ENCODE measurements at places on chromosomes 11 and 22.

DNA sequence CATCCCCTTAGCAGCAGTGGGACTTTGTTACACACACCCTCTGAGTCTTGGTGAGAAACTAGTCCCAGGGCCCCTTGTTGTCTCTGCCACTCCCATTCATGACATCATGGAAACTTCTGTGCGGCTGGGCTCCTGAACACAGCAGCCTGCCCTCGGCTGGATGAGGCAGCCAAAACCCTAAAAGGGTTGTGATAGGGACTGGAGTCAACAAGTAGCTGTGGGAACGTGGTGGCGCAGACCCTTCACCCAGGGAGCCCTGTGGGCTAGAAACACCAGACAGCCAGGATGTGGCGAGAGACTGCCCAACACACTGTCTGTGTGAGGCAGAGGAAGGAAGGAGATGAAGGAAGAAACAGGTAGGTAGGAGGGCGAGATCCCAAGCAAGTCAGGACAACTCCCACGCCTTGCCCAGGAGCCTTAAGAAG is 3.9 kb downstream of the CD3D start:
- peak; percentile 66 for DNase-seq

GRCh38 chr11:132052904-132053303 is 682.5 kb downstream of the NTM start:
- no peak for DNase-seq

DNA sequence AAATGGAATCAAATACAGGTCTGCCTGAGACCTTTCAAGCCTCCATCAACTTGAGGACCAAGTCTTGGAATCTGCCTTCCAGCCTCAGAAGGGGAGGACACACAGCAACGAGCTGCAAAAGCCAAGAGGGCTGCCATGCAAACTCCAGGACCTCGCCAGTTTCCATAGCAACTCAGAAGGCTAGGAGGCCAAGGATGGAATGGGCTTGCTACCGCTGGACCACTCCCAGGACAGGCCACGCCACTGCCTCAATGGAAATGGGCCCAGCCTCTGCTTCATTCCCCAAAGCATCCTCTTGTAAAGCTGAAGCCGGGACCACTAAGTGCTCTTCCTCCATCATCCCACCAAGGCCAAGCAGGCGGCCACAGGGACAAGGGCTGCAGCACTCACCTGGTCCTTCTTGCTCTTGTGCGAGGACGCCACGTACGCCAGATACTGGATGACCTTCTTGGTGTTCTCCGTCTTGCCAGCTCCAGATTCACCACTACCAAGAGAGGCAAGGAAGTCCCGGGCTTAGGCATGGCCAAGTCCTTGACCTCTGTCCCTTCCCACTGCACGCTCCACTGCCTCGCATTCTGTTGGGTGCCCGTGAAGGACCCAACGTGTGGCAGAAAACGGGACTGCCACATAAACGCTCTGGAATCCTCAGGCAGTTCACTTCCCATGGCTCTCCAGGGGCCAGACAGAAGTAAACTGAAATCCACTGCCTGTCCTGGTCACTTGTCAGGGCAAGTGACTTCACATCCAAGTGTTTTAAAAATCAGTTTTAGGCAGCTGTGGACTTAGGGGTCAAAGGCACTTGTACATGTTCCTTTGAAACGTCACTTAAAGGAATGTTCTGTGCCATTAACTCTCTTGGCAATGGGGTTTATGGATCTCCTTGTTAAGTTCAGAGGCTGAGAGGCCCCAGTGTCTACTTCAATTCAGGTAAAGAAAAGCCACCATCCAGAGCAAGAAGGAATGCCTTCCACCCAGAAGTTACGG is 61.3 kb downstream of the MYH9 start:
- DNase-seq: no peak

DNA sequence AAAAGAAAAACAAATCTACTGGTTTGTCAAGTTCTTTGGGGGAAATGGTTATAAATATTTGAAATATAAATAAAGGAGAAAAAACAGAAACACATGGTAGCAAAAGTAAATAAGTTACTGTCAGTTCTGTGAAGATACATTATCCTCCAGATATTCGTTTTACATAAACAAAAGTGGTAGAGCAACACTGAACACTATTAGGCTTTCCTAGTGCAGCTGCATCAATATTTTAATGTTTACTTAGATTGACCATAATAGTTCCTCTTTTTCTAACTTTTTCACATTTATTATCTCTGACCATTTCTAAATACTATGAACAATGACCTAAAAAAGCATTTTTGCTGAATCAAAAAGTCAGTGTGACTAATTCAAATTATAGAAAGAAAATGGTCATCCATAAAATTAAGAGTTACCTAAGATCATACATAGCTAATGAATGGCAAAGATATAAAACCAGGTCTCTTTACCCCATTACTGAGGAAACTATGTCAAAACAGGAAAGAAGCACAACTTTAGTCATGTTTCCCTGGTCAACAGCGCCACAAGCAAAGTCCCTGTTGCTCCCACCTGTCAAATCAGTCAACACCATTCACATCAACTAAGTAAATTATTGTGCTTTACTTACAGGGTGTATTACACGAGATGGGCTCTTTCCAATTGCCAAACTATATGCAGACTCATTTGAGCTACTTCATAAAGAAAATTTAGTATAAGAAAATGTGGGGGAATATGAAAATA is 38.5 kb downstream of the SBF2 start:
- DNase-seq: no peak

GRCh38 chr22:35540595-35541253 is at the start of gene RASD2:
TSS of gene RASD2 (plus strand) at chr22:35540831. CDS start at chr22:35546810, 5,979 bp downstream.
- no peak for DNase-seq

DNA sequence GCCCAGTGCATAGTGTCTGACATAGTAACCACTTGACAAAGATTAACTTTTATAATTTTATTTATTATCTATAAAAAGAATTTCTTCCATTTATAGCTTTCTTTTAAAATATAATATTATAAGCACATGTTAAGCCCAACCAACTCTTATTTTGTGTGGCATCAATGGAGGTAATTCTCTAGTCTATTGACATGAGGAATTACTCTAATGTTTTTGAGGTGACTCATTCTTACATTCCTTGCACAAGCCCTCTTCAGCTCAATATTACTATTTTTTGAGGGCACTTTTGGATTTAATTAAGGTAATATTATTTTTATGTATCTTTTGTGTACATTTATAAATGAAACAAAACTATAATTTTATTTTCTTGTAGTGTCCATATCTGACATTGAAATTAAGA is 59.6 kb downstream of the AASDHPPT start:
- DNase-seq: no peak

DNA sequence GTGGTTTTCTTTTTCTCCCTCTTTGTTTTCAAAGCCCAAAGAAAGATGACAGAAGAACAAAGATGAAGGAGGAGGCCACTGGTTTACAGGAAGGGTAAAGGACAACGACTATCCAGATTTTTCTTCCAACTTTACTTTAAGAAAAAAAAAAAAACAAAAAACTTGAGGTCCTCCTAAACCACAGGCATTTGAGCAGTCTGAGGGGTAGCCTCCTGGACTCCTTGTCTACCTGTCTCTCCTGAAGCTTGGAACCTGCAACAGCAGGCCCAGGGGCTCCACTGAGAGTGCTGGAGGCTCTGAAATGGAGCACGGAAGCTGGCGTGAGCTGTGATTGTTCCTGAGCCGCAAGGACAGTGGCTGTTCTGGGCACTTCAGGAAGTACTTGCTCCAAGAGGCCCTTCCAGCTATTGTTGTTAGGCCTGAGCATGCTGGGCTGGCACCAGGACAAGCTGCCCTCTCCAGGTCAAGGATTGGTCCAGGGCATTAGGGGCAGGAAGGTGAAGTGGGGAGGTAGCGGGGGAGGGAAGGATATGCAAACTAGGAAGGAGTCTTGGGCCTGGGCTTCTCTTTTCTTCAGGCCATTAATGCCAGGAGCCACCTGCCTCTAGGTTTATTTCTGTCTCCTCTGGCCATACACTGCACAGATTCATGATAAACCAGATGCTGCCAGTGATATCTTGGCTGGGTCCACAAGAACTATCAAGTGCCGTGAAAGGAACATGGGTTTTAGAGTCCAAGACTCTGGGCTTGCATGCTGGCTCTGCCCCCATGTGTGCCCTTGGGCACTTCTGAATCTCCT is 147.3 kb downstream of the CCDC34 start:
- DNase-seq: no peak

DNA sequence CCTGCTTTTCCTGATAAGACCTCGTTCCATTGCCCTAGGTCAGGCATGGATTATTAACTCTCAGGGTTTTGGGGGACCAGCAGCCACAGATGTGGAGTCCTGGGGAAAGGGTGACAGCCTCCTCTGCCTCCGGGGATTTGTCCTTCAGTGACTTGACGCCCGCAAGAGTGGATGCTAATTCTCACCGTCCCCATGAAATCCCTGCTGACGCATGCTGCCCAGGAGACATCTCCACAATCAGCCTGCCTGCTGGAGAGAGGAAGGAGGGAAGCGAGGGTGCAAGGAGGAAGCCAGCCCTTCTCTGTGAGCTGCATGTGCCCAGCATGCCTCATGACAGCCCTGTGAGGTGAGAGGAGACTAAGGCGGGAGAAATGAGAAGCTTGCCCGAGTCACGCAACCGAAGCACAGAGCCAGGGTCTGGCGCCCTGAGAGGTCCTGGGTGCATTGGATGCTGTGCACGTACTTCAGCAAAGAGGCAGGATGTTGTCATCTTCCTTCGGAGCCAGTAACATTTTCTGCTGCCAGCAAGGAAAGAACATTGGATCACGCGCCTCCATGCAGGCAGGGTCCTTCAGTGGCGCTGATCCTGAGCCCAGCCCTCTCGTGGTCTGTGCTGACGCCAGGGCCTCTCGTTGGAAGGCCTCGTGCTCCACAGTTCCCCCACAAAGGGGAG is 27.3 kb upstream of the KRTAP5-6 start:
- no peak for DNase-seq

DNA sequence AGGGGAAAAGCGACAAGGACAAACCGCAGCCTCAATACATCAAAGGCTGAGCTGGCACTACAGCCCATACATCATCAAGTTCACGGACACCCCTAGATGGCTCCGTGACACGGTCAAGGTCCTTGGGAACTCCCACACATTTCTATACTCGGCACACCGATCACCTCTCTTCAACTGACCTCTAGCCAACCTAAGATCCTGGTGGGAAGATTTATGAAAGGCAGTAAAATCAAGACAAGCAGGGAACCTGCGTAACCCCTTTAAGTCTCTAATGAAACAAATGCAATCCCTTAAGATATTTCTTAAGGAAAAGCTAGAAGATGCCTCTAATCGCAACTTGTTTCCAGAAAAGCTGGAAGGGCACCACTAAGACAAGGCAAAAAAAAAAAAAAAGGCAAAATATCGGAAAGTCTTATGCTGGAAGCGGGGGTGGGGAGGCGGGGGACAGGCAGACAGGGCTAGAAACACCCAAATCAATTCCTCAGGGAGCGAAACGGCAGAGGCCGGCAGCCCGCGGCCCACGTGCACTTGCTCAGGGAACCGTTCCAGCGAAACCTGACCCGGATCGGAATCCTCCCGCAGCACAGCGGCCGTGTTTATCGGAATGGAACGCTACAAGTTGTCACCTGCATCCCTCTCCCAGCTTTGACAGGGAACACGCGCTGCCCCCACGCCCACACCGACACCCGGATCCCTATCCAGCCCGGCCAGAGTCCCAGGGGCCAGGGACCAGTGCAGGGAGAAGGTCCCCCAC is 1.4 kb downstream of the ARHGAP20 start:
- DNase-seq: no peak

DNA sequence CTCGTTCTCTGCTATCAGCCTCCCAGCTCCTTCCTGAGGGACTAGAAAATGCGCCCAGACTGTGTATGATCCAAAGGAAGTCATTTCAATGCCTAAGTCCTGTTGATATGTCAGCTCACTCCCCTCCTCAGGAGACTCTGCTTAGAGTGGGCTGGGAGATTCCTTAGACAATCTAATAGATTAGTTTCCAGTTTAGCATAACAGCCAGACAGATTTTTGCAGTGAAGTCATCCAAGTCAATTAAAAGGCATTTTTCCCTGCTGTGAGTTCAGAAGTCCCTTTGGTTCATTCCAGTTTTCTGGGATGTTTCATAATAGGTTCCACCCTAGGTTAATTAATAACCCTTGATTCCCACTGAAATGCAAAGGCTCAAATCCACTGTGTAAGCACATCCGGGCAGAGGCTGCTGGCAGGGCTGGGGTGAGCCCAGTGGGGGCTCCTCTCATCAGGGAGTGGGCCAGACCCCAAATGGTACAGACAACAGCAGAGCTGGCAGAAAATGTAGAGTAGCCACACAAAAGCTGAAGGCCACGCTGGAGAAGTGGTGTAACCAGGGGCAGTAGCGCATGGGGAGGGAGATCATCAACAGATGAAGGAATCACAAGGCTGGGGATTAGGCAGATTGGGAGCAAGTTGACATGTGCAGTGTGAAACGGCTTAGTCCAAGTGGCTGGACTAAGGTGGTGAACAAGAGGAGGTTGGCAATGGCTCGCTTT is 90.6 kb downstream of the SYN3 start:
- no peak for DNase-seq

- DNase-seq: no peak
These were observed at the start of gene MRPL23 for GRCh38 chr11:1946812-1947484. TSS of gene MRPL23 (plus strand) at chr11:1947332. CDS start at chr11:1947363, 31 bp downstream.

- no peak for DNase-seq
These were observed 96.9 kb upstream of the RTL6 start for GRCh38 chr22:44594951-44595350.

DNA sequence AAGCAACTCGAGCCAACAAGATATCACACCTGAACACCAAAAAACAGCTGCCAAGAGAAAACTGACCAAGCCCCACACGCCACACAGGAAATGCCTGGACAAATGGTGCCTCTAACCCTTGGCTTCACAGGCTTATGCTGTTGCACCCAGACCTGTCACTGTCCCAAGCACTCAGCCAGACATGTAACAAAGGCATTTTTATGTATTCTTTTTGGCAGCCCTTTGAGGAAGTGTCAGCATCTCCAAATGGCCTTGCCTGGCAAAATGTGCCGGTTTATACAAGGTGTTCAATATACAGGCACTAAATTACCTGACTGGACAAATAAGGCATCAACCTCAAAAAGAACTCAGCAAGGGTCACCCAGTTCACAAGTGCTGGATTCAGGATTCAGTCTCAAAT is 6.1 kb downstream of the HDHD5 start:
- no peak for DNase-seq

- no peak for DNase-seq
These were observed 8.4 kb downstream of the CYTH4 start for GRCh38 chr22:37290737-37291136.

DNA sequence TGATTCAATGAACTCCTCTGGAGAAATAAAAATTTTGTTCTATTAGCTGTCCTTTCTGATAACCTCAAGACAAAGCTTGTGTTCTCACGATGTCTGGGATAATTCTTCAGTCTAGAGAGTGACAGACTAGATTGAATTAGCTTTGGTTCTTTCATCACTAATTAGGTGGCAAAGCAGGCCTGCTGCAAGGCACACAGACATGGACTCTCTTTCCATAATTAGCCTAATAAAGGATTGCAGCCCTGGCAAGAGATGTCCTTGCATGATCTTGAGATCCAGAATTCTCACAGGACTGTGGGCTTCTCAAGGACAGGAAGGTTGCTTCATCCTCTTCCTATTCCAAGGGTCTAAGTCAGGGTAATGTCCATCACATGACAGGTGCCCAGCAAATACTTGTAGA is 245.6 kb upstream of the ZC3H12C start:
- DNase-seq: no peak
